ENCODE measurements at places on chromosomes 3 and 15. TPM values are rescaled to one million over a fixed set of nuclear protein-coding genes. Genes with fewer than 3 reads are reported as not detected.

INSYN1 gene
- total RNA-seq: 2.0 TPM

GRCh38 chr3:53721187-53722119 lies 124.8 kb downstream of the CHDH start:
- DNase-seq: no peak
- no peak overlapping the region for H3K27ac ChIP-seq
- H3K4me1 ChIP-seq: peaks cover 5% of the 10 kb centered on the region

DNA sequence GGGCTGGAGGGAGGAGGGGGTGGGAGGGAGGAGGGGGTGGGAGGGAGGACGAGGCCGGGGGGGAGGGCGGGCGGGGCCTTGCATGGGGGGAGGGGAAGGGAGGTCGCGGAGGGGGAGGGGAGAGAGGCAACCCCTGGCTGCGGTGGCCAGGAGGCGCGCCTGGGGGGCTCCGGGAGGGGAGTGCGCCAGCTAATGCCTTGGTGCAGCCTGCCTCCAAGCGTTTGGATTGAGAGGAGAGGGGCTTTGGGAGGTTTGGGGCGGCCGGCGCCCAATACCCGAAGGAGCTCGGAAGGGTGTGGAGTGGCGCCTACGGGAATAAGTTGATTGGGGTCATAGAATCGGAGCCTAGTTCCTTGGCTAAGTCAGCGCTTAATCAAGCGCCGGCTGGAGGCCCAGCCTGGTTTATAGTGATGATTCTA lies 557 bp downstream of the TFG start:
- peaks cover 9% of the 10 kb centered on the region for H3K36me3 ChIP-seq
- peaks cover 17% of the 10 kb centered on the region for H3K4me1 ChIP-seq
- no peaks in the 10 kb centered on the region for H3K27me3 ChIP-seq
- DNase-seq: no peak
- peak overlapping the region; percentile 91 for H3K27ac ChIP-seq

MNS1 gene
- total RNA-seq: 1.9 TPM

C3orf85 gene
- total RNA-seq: not detected

RETNLB gene
- not detected for total RNA-seq

MME gene
- total RNA-seq: 0.34 TPM

STAC gene
- total RNA-seq: not detected

- no peak overlapping the region for H3K4me3 ChIP-seq
- no peaks in the 10 kb centered on the region for H3K4me1 ChIP-seq
- DNase-seq: peak; percentile 36
- no peaks in the 10 kb centered on the region for H3K27me3 ChIP-seq
Measured at GRCh38 chr3:88203642-88204055, 53.9 kb downstream of the C3orf38 start.

GRCh38 chr3:28781053-28781452 lies 432.4 kb upstream of the AZI2 start:
- no peaks in the 10 kb centered on the region for H3K4me1 ChIP-seq
- DNase-seq: no peak
- no peak overlapping the region for H3K4me3 ChIP-seq
- H3K27ac ChIP-seq: no peak overlapping the region

LRRFIP2 gene
- 27.0 TPM for total RNA-seq

DNA sequence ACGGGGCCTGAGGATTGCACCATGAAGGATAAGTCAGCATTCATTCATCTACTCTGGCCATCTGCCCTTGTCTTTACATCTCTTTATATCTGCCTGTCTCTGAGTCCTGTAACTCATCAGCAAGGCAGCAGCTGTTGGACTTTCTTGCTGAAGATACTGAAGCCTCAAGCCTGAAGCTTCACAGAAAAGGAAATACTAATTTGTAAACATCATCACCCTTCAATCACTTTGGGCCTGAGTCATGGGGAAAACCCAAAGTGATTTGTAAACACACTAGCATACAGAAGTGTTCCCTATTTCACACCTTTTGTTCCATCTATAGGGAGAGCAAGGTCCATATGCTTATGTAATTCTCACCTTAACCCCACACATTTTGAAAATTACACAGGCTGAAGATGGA lies 928.2 kb downstream of the EPHA3 start:
- H3K4me1 ChIP-seq: no peaks in the 10 kb centered on the region
- H3K27me3 ChIP-seq: no peaks in the 10 kb centered on the region
- H3K4me3 ChIP-seq: no peak overlapping the region
- no peaks in the 10 kb centered on the region for H3K36me3 ChIP-seq
- H3K27ac ChIP-seq: no peak overlapping the region

CPLX3 gene
- not detected for total RNA-seq

GRCh38 chr15:88897456-88898194 lies 2.3 kb upstream of the HAPLN3 start:
- H3K36me3 ChIP-seq: no peaks in the 10 kb centered on the region
- H3K27ac ChIP-seq: peak overlapping the region; percentile 23
- H3K4me3 ChIP-seq: no peak overlapping the region
- peaks cover 50% of the 10 kb centered on the region for H3K4me1 ChIP-seq
- no peaks in the 10 kb centered on the region for H3K27me3 ChIP-seq

DNA sequence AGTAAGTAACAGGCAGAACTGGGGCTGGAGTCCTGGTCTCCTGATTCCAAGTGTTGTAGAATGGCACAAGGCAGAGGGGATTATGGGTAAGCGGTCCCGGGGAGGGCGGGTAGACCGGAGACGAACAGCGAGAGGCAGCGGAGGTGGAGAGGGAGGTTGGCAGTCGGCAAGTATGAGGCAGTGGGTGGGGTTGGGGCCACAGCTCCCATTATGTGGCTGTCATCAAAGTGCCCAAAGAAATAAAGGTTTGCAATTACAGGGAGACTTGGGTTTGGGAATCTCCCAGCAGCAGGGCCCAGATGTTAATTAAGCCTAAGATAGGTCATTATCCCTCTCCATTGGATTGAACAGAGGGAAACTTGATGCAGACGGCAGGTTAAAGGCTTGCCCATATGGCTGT lies 16.9 kb downstream of the FAM43A start:
- H3K27ac ChIP-seq: no peak overlapping the region
- H3K4me1 ChIP-seq: no peaks in the 10 kb centered on the region
- no peak overlapping the region for H3K4me3 ChIP-seq
- no peaks in the 10 kb centered on the region for H3K36me3 ChIP-seq
- no peaks in the 10 kb centered on the region for H3K27me3 ChIP-seq

TGFBR2 gene
- 22.5 TPM for total RNA-seq

DNA sequence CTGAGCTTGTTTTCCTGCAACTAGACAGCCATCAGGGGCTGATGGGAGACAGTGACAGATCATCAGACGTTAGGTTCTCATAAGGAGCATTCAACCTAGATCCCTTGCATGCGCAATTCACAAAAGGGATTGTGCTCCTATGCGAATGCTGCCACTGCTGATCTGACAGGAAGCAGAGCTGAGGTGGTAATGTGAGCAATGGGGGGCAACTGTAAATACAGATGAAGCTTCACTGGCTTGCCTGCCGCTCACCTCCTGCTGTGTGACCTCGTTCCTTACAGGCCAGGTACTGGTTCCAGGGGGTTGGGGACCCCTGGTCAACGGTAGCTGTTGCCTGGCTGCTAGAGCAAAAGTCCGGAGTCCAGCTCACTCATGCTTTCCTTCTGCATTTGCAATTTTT lies 26.4 kb upstream of the KCNAB1 start:
- no peak for DNase-seq
- H3K27me3 ChIP-seq: no peaks in the 10 kb centered on the region

GRCh38 chr3:78496501-78496900 lies 1271.3 kb downstream of the ROBO1 start:
- no peaks in the 10 kb centered on the region for H3K4me1 ChIP-seq
- no peaks in the 10 kb centered on the region for H3K36me3 ChIP-seq
- H3K27ac ChIP-seq: no peak overlapping the region

SAMD7 gene
- not detected for total RNA-seq

- no peak overlapping the region for H3K4me3 ChIP-seq
- DNase-seq: no peak
- H3K4me1 ChIP-seq: peaks cover 9% of the 10 kb centered on the region
- no peak overlapping the region for H3K27ac ChIP-seq
- H3K36me3 ChIP-seq: no peaks in the 10 kb centered on the region
Measured at GRCh38 chr15:56892659-56893363, 25.6 kb upstream of the TCF12 start.

DNA sequence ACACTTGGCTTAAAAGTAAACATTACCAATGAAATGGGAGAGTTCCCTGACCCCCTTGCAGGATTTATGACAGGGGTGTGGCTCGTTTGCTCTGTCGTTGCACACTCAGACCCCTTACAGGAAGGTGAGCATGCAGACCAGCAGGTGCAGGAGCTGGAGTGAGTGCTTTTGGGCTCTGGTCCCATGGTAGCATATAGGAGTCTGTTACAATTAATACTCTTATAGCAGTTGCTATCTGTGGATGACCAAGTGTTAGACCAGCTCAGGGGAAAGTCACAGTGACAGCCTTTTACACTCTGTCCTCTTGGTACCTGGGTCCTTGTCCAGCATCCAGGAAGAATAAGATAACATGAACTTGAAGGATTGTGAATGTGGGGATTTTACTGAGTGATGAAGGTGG lies 1177.5 kb downstream of the NSUN3 start:
- no peak for DNase-seq
- H3K27me3 ChIP-seq: no peaks in the 10 kb centered on the region

DNA sequence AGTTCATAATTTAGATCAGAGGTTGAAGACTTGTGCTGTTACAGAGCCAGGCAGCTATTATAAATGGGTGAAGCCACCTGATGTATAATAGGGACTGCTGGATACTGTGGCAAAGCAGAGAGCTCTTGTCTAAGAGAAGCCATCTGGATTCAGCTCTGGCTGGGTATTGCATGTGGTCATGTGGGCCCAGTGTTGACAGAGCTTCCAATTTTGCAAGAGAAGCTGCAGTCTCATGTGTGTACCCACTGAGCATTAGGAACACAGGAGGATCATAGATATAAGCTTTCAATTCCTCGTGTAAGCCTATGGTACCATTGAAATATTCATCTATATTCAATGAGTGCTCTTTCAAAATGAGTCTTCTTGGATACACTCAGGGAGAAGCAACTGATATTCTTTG lies 303.9 kb upstream of the SLCO3A1 start:
- H3K36me3 ChIP-seq: no peaks in the 10 kb centered on the region
- H3K4me3 ChIP-seq: no peak overlapping the region
- no peak for DNase-seq
- no peaks in the 10 kb centered on the region for H3K4me1 ChIP-seq

MYEF2 gene
- 0.69 TPM for total RNA-seq

GRCh38 chr3:37024092-37024491 lies 30.8 kb downstream of the MLH1 start:
- DNase-seq: peak; percentile 4
- peaks cover 25% of the 10 kb centered on the region for H3K36me3 ChIP-seq
- no peaks in the 10 kb centered on the region for H3K27me3 ChIP-seq
- no peak overlapping the region for H3K27ac ChIP-seq
- no peak overlapping the region for H3K4me3 ChIP-seq

GRCh38 chr15:86162172-86162591 lies 82.5 kb downstream of the AGBL1 start:
- H3K4me1 ChIP-seq: no peaks in the 10 kb centered on the region
- DNase-seq: no peak
- H3K27ac ChIP-seq: no peak overlapping the region
- H3K36me3 ChIP-seq: no peaks in the 10 kb centered on the region

SEMA7A gene
- total RNA-seq: 13.8 TPM

DNA sequence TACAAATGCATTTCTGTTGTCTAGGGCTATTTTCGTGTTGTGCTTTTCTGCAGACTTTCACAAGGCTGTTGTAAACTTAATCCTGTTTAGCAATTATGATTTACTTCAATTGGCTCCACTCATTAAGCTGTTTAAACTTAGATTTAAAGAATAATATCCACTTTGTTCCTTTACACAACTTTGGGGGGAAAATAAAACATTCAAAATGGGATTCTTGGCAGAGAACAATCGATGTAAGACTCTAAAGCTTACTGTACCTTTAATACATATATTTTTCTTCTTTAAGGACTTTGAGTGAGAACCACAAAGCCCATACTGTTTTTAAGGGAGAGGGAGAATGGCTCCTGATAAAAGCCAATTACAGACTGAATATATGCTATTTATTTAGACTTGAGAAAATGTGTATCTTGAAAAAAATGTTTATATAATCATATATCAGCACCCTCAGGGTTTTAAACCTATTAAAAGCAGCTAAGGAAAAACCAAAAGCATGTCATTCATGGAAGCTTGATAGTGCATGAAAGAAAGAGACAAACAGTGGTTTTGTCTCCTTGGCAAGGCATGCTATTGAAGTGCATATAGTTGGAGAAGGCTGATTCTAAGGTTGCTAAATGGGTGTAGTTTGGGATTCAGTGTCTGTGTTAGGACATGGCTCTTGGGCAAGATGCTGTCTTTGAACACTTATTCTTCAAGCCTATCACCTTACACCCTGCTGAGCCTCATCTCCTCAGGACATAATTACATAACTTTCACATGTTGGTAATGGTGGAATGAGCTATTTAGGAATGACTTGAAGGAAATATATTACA lies 293.4 kb upstream of the TBC1D5 start:
- H3K36me3 ChIP-seq: no peaks in the 10 kb centered on the region
- H3K27ac ChIP-seq: no peak overlapping the region
- H3K27me3 ChIP-seq: no peaks in the 10 kb centered on the region

SNX22 gene
- 6.3 TPM for total RNA-seq

DNA sequence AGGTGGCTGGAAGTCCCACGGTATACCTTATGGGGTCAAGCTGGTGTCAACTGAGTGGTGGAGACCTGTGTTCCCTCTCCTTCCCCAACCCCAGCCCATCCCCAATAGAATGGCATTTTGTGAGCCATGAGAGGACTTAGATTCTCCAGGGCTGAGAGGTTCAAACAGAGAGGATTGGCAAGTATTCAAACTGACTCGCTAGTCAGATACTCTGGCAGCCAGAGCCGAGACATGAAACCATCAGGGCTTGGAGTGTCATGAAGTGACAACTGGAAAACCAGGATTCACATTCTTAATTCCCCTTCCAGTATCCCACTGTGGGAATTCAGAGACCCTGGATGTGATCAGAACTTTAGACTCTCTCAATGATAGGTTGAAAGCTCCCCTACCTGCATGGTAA lies 159.4 kb upstream of the SNTN start:
- no peak for DNase-seq
- H3K4me1 ChIP-seq: no peaks in the 10 kb centered on the region
- H3K27me3 ChIP-seq: no peaks in the 10 kb centered on the region
- H3K36me3 ChIP-seq: no peaks in the 10 kb centered on the region

DNA sequence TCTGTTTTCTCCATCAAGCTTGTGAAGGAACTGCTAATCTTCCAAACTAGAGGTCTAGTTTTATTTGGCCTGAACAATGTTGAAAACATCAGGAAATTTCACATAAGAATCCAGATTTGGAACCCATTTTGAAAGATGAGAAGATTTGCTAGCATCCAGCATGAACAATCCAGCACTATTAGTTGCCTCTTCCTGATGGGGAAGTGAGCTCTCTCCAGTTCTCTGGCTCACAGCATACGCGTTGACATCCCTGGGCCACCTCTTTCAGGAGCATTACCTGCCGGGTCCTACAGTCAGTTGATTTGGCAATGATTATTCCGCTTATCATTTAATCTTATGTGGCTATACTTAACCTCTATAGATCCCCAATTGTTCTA lies 10.9 kb downstream of the GPR87 start:
- no peaks in the 10 kb centered on the region for H3K36me3 ChIP-seq
- H3K27ac ChIP-seq: peak overlapping the region; percentile 75
- peaks cover 26% of the 10 kb centered on the region for H3K4me1 ChIP-seq
- H3K27me3 ChIP-seq: no peaks in the 10 kb centered on the region
- no peak for DNase-seq

- no peaks in the 10 kb centered on the region for H3K36me3 ChIP-seq
- no peaks in the 10 kb centered on the region for H3K4me1 ChIP-seq
- no peaks in the 10 kb centered on the region for H3K27me3 ChIP-seq
- DNase-seq: no peak
- no peak overlapping the region for H3K4me3 ChIP-seq
Measured at GRCh38 chr3:31848911-31849310, 132.2 kb downstream of the OSBPL10 start.

- no peaks in the 10 kb centered on the region for H3K36me3 ChIP-seq
- no peak for DNase-seq
- no peaks in the 10 kb centered on the region for H3K27me3 ChIP-seq
- H3K4me1 ChIP-seq: peaks cover 12% of the 10 kb centered on the region
- H3K27ac ChIP-seq: no peak overlapping the region
Measured at GRCh38 chr15:90178468-90179435, 22.4 kb upstream of the SEMA4B start.
